ENCODE measurements at places on chromosomes 3 and 15. TPM values are rescaled to one million over a fixed set of nuclear protein-coding genes. Genes with fewer than 3 reads are reported as not detected.

- DNase-seq: no peak
These were observed 1.2 kb downstream of the PRR20G start for GRCh38 chr3:127286571-127287140.

DNA sequence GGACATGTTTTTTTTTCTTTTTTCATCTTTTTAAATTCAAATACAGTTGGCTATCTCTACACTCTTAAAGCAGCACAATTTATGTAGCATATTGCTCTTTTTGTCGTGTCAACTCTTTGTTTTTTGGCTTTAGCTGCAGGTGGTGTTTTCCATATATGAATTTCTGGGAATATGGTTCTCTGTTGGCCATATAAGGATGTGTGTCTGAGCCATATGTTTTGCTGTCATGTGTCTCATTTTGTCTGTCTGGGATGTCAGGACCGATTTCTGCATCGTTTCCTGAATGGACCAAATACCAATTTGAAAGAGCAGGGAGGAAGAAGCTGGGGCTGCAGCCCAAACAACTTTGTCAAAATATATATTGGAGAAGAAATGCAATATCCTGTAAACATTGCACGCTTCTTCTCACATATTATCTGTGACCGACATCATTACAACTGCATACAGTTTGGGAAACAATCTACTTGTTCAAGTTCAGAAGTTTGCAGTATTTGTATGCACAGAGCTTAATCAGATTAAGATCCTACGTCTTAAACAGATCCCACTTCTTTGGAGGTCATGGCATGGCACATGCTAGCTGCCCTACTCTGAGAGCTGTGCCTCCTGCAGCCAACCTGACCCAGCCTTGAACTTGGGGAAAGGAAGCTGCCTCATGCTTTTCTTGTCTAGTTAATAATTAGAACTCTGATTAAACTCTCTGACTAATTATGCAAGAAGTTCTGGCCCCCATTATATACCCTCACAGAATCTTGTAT, 4.0 kb upstream of the SATB1 start:
- peak; percentile 8 for DNase-seq

GRCh38 chr3:23767546-23767945, 38.2 kb upstream of the UBE2E1 start:
- no peak for DNase-seq

DNA sequence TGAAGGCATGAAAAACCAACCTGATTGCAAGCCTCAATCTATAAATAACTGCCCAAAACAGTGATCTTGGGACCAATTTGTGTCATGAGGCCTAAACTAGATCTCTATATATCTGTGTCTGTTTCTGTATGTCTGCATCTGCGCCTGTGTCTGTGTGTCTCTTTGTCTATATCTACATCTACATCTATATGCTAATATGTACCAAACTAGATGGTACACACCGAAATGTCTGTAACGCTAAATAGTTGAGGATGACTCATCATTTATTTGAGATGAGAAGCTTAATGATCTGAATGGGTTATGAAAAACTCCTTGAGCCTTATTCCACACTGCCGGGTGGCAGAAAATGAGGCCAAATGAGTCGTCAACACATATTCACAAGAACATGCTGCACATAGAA, 982.3 kb downstream of the ROBO2 start:
- DNase-seq: no peak

ATP8B4 gene
- polyA plus RNA-seq: 3.1 TPM

FHIT gene
- 5.0 TPM for polyA plus RNA-seq
